ENCODE measurements at places on chromosomes 4 and X.

GRCh38 chr4:151013491-151013890 is 1.6 kb downstream of the LRBA start:
- DNase-seq, result no peak

DNA sequence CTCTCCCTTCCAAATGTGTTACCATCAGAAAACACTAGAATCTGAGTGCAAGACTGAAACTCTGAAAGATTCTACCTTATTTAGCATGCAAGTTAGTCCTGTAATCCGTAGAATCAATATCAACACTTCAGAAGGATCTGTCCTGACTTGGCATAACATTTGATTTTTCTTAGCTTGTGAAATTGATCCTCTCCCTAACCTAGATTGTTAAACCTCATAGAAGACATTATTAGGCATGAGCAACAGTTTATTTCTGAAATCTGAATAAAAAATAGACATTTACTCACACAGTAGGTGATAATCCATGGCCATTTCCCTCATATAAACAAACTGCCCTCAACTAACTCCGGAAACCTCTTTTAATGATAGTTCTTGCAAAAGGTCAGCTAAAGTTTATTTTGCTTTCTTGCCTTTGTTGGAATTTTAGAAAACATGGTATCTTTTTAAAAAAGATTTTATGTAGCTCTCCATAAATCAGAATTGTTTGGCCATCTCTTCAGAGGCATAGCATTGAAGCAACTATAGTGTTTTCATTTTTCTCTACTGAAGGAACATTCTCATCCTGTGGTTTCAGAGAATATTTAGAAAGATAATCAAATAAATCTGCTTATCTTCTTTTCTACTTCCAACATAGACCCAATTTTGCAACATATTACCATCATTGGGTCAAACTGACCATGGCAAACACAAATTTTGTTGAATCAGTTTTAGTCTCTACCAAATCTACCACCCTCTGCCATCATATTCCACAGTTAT is 38.5 kb upstream of the PDLIM5 start:
- no peak for DNase-seq

GRCh38 chrX:104432321-104432720 is 133.7 kb upstream of the IL1RAPL2 start:
- DNase-seq, result no peak

GRCh38 chrX:5458300-5458842 is 770.3 kb downstream of the NLGN4X start:
- no peak for DNase-seq
